ENCODE measurements at places on chromosomes 7 and 10. TPM values are rescaled to one million over a fixed set of nuclear protein-coding genes. Genes with fewer than 3 reads are reported as not detected.

DNA sequence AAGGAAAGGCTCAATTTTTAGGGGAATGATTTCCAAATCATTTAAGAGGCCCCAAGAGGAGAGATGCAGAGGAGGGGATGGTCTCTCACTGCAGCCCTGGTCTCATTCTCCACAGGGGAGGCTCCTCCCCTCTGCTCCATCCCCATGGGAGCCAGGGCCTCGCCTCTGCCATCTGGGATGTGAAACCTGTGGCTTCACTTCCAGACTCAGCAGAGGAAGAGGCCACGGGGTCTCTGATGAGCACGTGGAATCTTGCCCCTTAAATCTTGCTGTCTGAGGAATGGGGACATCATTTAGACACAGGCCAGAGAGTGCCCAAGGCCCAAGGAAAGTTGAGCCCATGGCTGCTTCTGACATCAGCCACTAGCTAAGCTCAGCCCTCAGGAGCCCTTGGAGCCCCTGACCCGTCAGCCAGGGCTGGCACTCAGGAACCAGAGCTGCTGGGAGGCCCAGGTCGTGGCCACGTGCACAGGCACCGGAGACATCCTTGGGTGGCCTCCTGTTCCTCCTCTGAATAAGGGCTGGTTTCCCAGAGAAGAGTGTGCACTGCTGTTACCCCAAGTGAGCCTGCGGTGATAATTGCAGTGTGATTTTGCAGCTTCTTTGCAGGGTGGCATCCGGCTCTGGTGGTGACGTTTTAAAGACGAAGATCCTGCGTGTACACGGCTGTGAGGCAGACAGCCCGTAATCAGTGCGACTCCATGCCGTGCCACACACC, 50.5 kb downstream of the VIPR2 start:
- no peak for DNase-seq

- DNase-seq: no peak
These were observed 25.2 kb upstream of the FIGNL1 start for GRCh38 chr7:50475340-50475739.

GRCh38 chr7:87517891-87518290, 42.4 kb upstream of the ABCB4 start:
- DNase-seq: no peak

GRCh38 chr7:50178166-50178565, 85.1 kb upstream of the ZPBP start:
- DNase-seq: no peak

GRCh38 chr10:35822316-35822715, 180.2 kb upstream of the FZD8 start:
- no peak for DNase-seq

DNA sequence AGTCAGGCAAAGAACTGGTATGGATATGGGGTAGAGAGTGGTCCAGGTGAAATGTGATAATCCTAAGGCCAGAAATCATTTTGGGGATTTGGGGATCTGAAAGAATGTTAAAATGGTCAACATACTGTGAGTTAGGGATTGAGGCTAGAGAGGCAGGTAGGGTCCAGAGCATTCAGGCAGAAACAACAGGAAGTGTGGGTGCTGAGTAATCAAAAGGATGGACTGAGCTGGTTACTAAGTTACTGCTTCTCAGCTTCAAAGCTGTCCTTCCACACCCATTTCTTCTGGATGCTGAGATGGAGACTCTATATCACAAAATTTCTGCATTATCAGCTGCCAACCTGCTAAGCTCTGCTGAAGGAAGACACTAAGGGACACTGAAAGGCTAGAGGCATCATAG, 30.6 kb upstream of the PRKCQ start:
- DNase-seq: no peak

The ACSM6 gene
- total RNA-seq: not detected

The SPDYE9 gene
- total RNA-seq: not detected
